Aorta (tissue), 5 donors: ENCODE measurements at places on chromosomes 3 and 15.

GRCh38 chr3:122671553-122671952, 9.1 kb upstream of the PARP14 start:
- DNase-seq: no peak

DNA sequence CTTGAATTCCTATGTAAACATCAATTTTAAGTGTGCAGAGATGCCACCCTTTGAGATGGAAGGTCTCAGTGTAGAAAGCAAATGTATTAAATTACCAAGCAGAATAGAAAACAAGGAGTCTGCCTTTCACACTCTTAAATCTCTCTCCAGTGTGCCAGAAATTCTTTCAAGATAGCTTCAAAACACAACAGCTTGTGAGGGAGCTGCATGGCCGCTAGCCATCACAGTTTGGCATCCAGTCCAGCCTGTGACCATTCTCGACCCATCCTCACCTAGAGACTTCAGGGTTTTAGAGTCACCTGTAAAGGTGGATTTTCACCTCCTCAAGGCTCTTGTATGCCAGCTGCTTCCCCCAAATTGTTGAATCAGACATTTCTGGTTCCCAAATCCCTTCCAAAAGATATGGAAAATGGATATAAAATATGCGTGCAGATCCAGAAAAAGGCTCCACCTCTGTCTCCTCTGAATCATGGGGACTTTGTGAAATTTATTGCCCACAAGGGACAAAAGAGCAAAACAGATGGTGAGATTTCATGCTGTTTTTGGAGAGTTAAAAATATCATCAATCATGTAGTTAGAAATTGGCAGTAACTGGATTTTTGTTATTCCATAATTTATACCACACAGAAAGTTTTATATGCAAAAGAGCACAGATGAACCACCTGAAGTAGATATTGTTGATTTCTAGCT, 114.2 kb upstream of the THRB start:
- DNase-seq: peak; percentile 46

DNA sequence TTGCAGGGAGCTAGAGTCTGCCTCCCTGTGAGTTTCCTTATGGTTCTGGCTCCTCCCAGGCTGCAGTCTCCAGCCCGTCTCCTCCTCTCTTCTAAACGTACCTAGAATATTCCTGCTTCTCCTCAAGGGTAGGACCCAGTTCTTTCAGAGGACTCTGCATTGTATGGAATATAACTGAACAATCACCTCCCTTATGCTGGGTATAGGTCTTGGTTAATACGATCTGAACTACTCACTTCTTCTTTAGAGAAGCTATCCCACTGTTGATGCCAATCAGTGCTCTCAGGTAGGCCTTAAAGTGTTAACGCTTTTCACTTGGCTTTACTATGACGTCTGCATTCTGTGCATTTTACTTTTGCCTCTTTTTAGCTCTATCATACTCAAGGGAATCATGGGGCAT, 98.5 kb downstream of the WNT7A start:
- no peak for DNase-seq

GRCh38 chr3:37816271-37816670, 45.4 kb upstream of the CTDSPL start:
- DNase-seq: no peak

DNA sequence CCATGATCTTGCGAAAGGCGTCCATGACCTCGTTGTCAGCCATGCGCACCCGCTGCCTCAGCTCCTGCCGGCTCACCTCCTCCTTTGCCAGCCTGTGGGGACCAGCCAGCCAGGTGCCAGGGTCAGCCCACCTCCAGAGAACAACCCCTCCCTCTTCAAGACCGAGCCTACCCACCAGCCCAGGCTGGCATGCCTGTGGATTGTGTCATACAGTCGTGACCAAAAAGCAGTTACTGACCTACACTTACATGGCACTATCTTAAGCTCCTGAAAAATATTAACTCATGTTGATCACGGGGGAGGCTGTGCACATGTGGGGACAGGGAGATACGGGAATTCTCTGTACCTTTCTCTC, 10.7 kb upstream of the CAMK1 start:
- peak; percentile 61 for DNase-seq

DNA sequence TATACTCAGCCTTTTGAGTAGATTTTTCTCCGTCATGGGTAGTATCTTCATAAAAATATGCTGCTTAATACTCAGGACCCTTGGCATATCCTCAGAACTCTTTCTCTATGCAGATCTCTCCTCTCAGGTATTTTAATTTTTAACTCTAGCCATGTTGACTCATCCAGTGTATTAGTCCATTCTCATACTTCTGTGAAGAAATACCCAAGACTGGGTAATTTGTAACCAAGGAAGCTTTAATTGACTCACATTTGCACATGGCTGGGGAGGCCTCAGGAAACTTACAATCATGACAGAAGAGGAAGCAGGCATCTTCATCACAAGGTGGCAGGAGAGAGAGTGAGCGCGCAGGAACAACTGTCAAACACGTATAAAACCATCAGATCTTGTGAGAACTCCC, 129.3 kb upstream of the CD96 start:
- DNase-seq: no peak
